ENCODE measurements at places on chromosomes 3 and 15.

DNA sequence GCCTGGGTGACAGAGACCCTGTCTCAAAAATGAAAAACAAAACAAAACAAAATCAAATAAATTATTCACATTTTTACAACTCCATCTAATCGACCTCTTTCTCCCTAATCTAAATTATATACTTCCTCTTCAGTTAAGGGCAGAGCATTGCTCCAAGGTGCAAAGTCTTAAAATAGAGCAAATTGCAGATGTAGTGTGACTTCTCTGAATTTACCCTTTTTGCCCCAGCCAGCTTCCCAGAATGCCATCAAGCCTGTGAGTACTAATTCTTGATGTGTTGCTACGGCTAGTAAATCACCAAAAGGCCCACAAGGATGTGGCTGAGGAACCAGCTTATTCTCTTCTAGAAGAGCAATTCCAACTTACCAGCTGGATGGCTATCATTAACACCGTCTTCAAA lies 53.4 kb upstream of the PPIB start:
- DNase-seq: no peak

- DNase-seq: no peak
These were observed 42.9 kb upstream of the DIPK2A start for GRCh38 chr3:143928541-143929255.

DNA sequence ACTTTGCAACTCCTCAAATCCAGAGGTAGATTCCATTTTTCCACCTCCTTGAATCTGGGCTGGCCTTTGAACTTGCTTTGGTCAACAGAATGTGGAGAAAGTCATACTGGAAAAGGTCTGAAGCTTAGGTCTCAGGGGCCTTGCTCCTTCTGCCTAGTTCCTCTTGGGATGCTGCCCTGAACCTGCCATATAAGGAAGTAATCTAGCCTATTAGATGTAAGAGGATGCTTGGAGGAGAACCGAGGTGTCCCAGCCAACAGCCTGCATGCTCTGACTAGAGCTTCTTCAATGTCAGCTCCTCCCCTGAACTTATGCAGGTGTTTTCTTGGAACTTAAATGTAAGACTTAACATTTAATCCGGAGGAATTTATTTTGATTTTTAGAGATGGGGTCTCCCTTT lies 2.0 kb upstream of the TMED3 start:
- no peak for DNase-seq

- DNase-seq: no peak
These were observed 56.1 kb downstream of the CALML4 start for GRCh38 chr15:68149059-68149458.

GRCh38 chr3:187025254-187025655 lies 94.9 kb downstream of the ST6GAL1 start:
- DNase-seq: no peak

DNA sequence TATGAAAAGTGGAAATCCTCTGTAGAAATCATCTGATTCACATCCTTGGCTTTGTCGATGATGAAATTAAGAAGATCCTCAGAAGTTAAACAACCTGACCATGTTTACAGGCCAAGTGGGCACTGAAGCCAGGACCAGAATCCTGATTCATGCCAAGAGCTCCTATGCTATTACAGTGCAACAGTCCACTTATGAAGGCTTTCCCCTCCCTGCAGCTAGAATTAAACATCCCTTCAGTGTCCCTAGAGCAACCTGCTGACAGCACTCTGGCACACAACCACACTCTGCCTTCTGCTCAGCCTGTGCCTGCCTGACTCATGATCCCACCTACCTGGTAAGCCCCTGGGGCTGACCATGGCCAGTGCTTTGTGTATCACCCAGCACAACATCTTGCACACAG lies 33.8 kb downstream of the TXNRD3 start:
- DNase-seq: no peak

- no peak for DNase-seq
These were observed 22.6 kb downstream of the SH3BP5 start for GRCh38 chr3:15309662-15310335.

- no peak for DNase-seq
These were observed 7.4 kb downstream of the ALDH1A2 start for GRCh38 chr15:58058073-58058472.

GRCh38 chr15:56752986-56753385 lies 19.7 kb upstream of the ZNF280D start:
- no peak for DNase-seq

GRCh38 chr3:197260491-197261163 lies 37.8 kb downstream of the DLG1 start:
- DNase-seq: no peak

GRCh38 chr3:104846270-104846669 lies 520.4 kb upstream of the ALCAM start:
- no peak for DNase-seq

- DNase-seq: no peak
These were observed 87.3 kb upstream of the C15orf61 start for GRCh38 chr15:67433495-67434099.

GRCh38 chr3:142215106-142215505 lies 10.3 kb downstream of the GK5 start:
- no peak for DNase-seq

- DNase-seq: peak; percentile 9
These were observed 130.5 kb upstream of the EIF1B start for GRCh38 chr3:40179016-40179415.

GRCh38 chr3:25354071-25354470 lies 74.0 kb upstream of the RARB start:
- no peak for DNase-seq

GRCh38 chr3:21673393-21673792 lies 77.6 kb downstream of the ZNF385D start:
- no peak for DNase-seq

GRCh38 chr3:5162102-5162501 lies 25.4 kb upstream of the EDEM1 start:
- no peak for DNase-seq

Data from effector CD8-positive, alpha-beta T cell (primary cell).